HFFc6 (cell line): ENCODE measurements at places on chromosomes 4 and X. TPM values are rescaled to one million over a fixed set of nuclear protein-coding genes. Genes with fewer than 3 reads are reported as not detected.

DNA sequence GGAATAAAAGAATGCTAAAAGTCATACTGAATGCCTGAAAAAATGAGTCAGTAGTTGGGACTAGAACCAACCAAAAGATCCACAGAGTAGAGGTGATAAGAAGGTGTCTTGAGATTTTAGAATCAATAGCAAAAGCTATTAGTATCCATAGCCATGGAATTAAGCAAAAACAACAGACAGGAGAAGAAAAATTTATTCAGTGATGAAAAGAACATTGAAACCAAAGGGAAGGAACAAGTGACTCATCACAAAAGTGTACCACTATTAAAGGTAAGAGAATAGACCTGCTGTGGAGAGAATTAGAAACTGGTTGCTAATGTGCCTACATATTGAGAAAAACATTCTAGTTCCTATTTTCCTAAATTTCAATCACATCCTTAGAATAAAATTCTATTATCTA lies 182.0 kb upstream of the NEIL3 start:
- no peak for DNase-seq

DNA sequence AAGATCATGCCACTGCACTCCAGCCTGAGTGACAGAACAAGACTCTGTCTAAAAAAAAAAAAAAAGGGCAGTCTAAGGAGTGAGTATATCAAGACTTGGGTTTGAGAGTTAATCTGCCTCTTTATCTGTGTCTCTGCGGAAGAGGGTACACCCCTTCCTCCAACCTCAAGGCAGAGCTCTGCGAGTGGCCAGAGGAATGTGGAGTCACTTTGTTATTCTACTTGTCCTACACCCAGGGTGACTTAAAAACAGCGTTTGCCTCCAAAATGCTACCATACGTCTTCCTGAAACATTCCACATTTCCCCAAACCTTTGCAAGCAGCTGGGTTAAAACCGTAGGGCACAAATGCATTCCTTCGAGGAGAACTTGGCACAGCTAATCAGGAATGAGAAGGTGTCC lies 199.9 kb downstream of the SHOX start:
- no peak for DNase-seq

GRCh38 chr4:182169987-182170386 lies 73.2 kb upstream of the TENM3 start:
- no peak for DNase-seq

- DNase-seq = no peak
Measured at GRCh38 chr4:159117564-159117963, 14.7 kb downstream of the RAPGEF2 start.

- DNase-seq = no peak
Measured at GRCh38 chrX:149003863-149004660, 501.0 kb downstream of the IDS start.

DNA sequence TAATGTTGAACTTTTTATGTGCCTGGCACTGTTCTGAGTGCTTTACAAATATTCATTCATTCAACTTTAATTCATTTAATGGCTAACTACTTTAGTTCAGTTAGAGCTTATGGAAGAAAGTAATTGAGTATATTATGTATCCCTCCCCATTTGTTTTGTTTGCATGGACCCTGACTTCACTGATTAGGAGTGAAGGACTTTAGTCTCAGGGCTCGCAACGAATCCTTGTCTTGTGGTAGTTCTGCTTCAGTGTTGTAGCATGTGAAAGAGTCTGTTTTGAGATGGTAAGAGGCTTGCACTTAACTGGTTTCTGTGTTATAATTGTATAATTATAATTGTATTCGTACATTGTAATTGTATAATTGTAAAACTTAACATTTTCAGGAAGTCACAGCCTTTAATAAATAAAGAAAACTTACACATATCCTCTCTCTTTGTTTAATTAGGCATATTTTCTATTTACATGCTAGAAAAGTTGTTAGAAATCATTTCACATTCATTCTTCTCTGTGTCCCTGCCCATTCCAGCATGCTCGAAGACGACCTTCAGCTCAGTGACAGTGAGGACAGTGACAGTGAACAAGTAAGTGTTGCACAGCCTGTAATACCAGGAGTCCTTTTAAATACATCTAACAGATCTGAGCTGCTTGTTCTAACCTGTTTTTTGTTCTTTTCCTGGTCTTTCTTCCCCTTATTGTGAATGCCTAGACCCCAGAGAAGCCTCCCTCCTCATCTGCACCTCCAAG lies 115.1 kb downstream of the KLHL8 start:
- no peak for DNase-seq

DNA sequence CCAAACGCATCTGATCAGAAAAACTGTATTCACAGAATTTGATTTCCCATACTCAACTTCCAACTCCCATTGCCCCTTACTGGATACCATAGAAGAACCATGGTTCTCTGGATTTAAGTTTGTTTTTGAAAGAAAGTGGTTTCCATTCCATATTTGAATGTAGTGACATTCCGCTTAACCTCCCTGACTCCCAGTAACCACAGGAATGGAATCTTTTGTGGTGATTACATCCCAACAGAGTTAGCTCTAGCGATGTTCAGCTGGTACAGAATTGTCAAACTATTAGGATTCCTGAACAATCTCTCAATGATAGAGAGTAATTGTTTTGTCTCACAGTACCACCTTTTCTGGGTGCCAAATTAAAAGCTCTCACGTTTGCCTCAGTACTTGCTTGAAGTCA lies 1.7 kb downstream of the NUDT10 start:
- DNase-seq = peak; percentile 2

DNA sequence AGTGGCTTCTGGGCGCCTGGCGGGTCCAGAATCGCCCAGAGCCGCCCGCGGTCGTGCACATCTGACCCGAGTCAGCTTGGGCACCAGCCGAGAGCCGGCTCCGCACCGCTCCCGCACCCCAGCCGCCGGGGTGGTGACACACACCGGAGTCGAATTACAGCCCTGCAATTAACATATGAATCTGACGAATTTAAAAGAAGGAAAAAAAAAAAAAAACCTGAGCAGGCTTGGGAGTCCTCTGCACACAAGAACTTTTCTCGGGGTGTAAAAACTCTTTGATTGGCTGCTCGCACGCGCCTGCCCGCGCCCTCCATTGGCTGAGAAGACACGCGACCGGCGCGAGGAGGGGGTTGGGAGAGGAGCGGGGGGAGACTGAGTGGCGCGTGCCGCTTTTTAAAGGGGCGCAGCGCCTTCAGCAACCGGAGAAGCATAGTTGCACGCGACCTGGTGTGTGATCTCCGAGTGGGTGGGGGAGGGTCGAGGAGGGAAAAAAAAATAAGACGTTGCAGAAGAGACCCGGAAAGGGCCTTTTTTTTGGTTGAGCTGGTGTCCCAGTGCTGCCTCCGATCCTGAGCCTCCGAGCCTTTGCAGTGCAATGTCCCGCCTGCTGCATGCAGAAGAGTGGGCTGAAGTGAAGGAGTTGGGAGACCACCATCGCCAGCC lies at the start of gene ATOH1:
Gene ATOH1 (plus strand): TSS at position 422 of the 663 bp plus-strand sequence. CDS start 174 bp downstream, at position 596.
- no peak for DNase-seq

TAF1 gene
- 20.0 to 24.3 TPM (median 21.0 TPM) in 3 replicates for total RNA-seq

GRCh38 chrX:2432298-2432863 lies 68.4 kb downstream of the DHRSX start:
- DNase-seq = no peak

SLBP gene
- 44.9 to 62.0 TPM (median 58.4 TPM) in 3 replicates for total RNA-seq

DNA sequence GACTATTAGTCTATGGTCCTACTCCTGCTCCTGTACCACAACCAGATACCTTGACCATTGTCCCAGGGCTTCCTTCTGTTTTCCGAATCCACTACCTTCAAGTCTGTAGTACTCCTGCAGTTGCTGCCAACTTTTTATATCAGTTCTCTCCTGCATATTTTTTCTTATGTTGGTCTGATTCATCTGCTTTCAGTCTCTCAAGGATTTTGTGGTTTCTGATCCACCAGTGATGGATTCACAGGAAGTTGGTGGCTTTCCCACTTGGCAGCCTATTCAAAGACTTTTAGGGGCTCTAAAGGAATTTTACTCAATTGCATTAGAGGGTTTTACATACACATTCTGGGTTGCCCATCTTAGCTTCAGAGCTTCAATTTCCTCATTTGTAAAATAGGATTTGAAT lies 23.6 kb downstream of the KIF4A start:
- DNase-seq = peak; percentile 20

HS3ST1 gene
- total RNA-seq = not detected in 3 replicates

DNA sequence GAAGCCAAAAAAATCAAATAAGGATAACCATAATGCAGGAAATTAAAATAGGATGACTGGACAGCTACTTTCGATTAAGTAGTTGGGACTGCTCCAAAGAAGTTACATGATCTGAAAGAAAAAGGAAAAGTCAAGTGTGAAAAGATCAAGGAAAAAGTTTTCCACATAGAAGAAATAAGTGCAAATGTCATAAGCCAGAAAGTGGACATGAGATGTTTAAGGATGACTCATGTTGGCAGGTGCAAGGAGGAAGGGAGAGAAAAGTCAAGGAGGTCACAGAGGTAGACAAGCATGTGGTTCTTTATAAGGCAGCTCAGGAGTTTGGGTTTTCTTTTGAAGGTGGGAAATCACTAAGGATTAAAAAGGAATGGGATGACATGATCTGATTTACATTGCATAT lies 89.8 kb upstream of the GPRIN3 start:
- no peak for DNase-seq

DNA sequence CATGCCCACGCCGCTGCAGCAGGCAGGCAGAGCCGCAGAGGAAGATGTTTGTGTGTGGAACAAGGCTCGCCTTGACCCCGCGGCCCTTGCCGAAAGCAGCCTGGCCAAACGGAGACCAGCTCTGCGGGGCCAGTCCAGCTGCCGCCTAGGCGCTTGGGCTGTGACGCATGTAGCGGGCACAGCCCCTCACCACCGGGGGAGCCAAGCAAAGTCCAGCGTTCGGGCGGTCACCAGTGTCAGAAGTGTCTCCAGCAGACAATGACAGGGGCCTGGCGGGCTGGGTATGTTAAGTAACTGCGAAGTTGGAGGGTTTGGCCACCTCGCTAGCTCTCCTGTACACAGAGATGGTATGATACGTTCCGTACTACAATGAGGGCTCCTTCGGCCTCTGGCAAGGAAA lies 1.3 kb downstream of the AMER1 start:
- no peak for DNase-seq

DNA sequence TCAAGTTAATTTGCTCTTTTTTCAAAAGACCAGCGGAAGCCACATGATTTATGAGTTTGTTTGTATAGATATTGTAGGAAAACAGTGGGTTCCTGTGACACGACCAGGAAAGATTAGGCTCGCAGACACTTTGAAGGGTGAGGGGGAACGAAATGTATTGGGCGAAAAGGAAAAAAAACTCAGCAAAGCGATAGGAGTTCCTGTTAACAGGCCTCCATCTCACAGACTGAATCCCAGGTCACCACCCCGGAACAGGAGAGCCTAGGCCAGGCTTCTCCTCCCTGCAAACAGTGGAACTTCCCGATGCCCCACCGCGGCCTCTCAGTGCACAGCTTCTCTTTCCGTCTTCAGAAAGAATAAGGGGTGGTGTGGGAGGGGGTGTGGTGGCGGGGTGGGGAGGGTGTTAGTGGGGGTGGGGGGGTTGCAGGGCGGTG lies 181.8 kb upstream of the GPRIN3 start:
- DNase-seq = no peak

- no peak for DNase-seq
Measured at GRCh38 chrX:114095789-114096188, 488.1 kb upstream of the HTR2C start.

IGFBP7 gene
- total RNA-seq = 499 to 836 TPM (median 700 TPM) in 3 replicates

GRCh38 chr4:163367651-163368050 lies 24.0 kb downstream of the NPY5R start:
- no peak for DNase-seq

DNA sequence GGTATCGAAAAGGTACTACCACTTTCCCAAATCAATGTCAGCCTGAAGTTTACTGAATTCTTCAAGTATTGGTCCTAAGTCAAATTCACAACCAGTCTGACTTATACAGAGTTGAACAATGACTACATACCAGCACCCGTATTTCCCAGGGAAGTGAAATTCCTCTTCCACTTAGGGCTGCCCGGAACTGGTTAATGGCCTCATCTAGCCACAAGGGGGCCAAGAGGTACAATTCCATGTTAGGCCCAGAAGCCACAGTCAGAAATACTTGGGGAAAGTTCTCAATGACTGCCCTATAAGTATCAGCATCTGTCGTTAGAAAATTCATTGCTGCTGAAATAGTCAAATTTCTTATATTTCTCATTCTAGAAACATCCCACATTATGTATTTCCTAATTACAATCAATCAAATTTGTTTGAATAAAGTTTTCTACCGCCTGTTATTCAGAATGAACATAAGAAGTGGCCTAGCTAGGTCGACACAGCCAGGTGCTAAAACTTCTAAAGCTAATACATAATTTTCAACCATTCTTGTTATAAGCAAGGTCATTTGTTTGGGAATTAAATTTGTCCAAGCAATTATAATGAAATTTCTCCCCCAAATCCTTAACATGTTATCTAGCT lies 5.6 kb upstream of the PCDH7 start:
- peak; percentile 18 for DNase-seq

GRCh38 chr4:61446941-61447340 lies 246.8 kb downstream of the ADGRL3 start:
- DNase-seq = no peak

LGI2 gene
- total RNA-seq = not detected in 3 replicates

PLAC8 gene
- 2.3 to 7.4 TPM (median 6.6 TPM) in 3 replicates for total RNA-seq

UCHL1 gene
- total RNA-seq = 358 to 469 TPM (median 378 TPM) in 3 replicates

ARHGAP24 gene
- total RNA-seq = 13.6 and 21.4 TPM in 2 replicates

DNA sequence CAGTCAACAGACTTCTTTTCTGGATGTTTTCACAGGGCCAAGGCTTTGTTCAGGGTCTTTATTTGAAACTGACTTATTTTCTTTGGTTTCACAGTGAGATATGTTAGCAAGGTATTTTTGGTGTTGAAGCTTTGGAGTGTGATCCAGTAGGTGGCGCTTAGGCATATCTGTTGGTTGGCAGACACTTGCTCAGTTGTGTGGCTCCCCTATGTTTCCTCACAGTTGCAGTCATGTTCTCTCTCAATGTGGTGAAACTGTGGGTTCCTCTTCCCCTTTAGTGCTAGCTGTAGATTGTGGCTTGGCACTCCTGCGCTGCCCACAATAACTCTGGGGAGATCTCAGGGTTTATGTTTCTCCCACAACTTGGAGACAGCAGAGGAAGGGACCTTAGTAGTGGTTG lies 460.8 kb downstream of the SLITRK2 start:
- no peak for DNase-seq

- no peak for DNase-seq
Measured at GRCh38 chr4:6393544-6394475, 78.6 kb downstream of the PPP2R2C start.

SPANXN2 gene
- not detected in 3 replicates for total RNA-seq
